ENCODE measurements at places on chromosomes 6 and 20. TPM values are rescaled to one million over a fixed set of nuclear protein-coding genes. Genes with fewer than 3 reads are reported as not detected.

DNA sequence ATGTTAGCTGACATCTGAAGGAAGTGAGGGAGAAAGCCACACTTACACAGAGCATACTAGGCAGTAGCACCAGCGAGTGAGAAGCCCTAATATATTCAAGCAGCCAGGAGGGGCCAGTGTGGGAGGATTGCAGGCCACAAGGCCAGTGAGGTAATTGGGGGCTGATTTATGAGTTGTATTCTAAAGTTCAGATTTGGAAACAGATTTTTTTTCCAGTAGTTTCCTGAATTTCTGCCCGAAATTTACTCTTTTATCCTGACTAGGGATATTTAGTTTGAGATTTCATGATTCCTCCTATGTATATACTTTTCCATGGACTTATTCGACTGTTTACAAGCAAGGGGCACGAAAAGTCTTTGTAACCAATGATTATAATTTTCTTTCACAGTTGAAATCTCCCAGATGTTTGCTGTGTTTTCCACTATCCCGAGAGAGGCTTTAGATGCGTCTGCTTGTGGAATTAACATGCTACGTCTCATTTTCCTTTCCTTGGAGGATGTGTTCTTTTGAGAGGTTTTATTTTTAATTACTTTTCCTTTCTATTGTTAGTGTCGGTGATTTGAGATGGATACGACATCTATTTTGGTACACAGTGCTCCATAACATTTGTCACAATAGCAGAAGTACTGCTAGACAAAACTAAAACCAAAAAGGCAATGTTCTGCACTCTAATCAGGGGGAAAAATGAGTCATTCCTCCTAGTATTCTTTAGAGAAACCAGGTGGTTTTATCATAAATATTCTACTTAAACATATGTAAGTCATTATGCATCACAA is 356.3 kb upstream of the HSF2 start:
- DNase-seq = no peak

GRCh38 chr6:140052736-140053729 is 678.6 kb upstream of the CITED2 start:
- no peak for DNase-seq

GRCh38 chr20:40006168-40006860 is 682.7 kb downstream of the MAFB start:
- no peak for DNase-seq

DNA sequence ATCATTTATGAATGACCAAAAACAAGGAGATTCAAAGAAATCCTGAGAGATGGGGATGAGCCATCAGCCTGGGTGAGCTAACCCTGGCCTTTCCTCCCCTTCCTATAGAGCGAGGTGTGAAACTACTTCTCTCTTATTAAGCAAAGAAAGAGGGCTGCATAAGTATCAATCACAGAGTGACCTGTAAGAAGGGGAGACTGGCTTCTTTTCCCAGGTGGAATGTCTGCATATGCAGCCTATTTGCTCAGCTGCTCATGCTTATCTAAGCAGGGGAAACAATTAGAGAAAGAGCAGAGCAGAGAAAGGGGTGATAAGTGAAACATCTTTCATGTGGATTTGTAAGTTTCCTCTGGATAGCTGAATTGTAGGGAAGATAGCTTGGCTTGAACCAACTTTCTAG is 160.0 kb downstream of the PKHD1 start:
- DNase-seq = no peak

DNA sequence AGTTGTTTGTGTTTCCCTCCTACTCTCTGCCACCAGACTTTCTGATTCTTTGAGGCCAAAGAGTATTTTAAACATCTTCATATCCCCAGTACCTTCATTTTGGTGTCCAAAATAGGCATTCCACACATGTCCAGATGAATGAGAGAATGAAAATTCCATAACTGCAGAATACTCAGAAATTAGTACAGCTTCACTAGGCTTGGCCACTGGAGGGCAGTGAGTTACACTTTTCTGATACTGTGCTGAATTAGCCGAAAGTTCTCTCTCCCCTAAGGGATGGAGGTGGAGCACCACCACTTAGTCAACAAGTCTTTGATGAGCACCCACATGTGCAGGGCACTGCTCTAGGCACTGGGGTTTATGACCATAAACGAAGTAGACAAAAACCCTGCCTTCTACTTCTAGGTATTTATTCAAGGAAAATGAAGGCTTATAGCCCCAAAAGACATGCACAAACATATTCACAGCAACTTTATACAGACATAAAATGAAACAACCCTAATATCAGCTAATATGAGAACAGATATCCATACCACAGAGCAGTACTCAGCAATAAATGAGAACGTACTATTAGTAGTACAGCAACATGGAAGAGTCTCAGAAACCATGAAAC is 46.1 kb upstream of the TMEM217 start:
- DNase-seq = no peak

- DNase-seq = no peak
Measured at GRCh38 chr6:139472351-139473015, 98.0 kb upstream of the CITED2 start.

DNA sequence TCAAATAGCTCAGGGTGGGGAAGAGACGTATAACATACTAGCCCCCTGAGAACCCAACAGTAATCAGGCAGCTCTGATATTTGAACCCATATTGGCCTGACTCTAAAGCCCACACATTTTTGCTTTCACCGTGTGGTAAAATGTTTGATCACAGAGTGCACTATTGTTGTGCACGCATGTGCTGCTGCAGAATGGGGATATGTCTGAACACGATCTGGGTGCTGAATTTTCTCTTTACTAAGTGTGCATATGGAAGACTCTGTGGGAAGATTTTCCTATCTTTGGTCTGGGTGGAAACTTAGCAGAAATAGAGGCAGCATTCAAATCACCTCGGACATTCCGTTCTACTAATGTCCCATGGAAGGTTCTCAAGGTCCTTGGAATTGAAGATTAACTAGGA is 800.1 kb downstream of the TFAP2A start:
- no peak for DNase-seq

DNA sequence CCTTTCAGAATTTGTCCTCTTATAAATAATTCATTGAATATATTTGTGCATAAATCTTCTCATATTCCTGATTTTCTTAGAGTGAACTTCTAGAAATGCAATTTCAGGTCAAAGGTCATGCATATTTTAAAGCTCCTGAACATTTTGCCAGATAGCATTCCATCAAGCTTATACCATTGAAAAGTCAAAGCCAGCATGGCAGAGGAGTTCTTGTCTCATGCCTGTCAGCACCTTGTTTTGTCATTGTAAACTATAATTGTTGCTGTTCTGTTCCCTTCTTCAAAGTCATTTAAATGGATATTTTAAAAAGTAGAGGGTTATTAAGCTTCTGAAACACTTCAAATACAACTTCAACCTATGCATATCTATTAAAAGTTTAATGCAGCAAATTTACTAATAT is 170.6 kb downstream of the EYA4 start:
- no peak for DNase-seq

Gene ENPP4
- 16.9 TPM for total RNA-seq

Gene MYCT1
- 5.0 TPM for total RNA-seq

Gene ZNF341
- total RNA-seq = 7.0 TPM

Gene NFYA
- total RNA-seq = 48.3 TPM

Gene CRISP3
- 0.28 TPM for total RNA-seq
